NCI-H2107 (cell line): ENCODE measurements at places on chromosomes 12 and 14.

GRCh38 chr14:71534506-71534905, 397.7 kb upstream of the RGS6 start:
- no peak for DNase-seq

GRCh38 chr12:108565976-108566375, 3.6 kb downstream of the ISCU start:
- peak; percentile 95 for DNase-seq

- DNase-seq: no peak
Observed at GRCh38 chr14:51224551-51224950, 15.5 kb upstream of the TMX1 start.

DNA sequence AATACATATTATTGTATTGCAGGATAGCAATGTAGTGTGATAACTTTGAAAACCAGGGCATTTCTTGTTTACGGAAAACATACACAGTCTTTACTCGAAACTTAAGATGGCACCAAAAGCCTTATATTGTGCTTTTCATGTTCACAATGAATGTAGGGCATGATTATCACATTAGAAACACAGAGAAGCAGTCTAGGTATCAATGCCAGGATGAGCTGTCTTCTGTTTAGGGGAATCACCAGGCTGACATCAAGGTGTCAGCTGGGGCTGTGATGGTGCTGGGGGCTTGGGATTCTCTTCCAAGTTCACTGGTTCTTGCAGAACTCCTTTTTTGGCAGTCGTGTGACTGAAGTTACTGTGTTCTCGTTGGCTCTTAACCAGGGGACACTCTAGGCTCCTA, 1067.3 kb downstream of the FLRT2 start:
- DNase-seq: no peak

DNA sequence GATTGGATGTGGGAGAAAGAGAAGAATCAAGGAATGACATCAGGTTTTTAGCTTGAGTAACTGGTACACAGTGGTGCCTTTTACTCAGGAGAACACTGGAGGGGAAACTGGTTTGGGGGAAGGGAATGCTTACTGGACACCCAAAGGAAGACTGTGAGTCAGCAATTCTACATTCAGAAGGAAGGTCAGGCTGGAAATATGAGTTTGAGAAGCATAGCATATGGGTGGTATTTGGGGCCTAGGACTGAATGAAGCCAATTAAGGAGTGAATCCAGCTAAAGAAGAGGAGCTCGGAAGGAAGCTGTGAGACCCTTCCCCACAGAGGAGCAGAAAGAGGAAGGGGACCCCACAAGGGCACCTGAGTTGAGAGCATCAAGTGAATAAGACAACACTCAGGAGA, 35.4 kb downstream of the DMAC2L start:
- DNase-seq: no peak

- no peak for DNase-seq
Observed at GRCh38 chr12:23169696-23170013, 544.7 kb downstream of the ETNK1 start.
